Right cardiac atrium (tissue), 5 donors: ENCODE measurements at places on chromosomes 7 and 10. TPM values are rescaled to one million over a fixed set of nuclear protein-coding genes. Genes with fewer than 3 reads are reported as not detected.

Gene FIS1
- total RNA-seq = 245 TPM

Gene FFAR4
- 0.49 TPM for total RNA-seq

Gene CALML3
- not detected for total RNA-seq

Gene RGS10
- total RNA-seq = 7.5 TPM

Gene CDK1
- total RNA-seq = 3.9 TPM

Gene EPHA1
- total RNA-seq = not detected

Gene SLC26A4
- total RNA-seq = 0.32 TPM

Gene CALML5
- total RNA-seq = not detected

Gene OR6V1
- total RNA-seq = not detected

Gene ADCY1
- total RNA-seq = 4.8 TPM

Gene HOXA5
- not detected for total RNA-seq

Gene SYT15
- total RNA-seq = 3.3 TPM

Gene MYO3A
- not detected for total RNA-seq

Gene FAM25C
- not detected for total RNA-seq

Gene HILPDA
- total RNA-seq = 6.5 TPM

Gene ASB15
- total RNA-seq = 53.7 TPM

Gene MMD2
- total RNA-seq = not detected

Gene HYAL4
- total RNA-seq = 0.41 TPM

Gene PNLIP
- not detected for total RNA-seq

Gene CRHR2
- not detected for total RNA-seq

Gene OR2A5
- total RNA-seq = not detected

Gene VENTX
- 0.54 TPM for total RNA-seq

Gene ACTL6B
- total RNA-seq = not detected

Gene BRI3
- 198 TPM for total RNA-seq

Gene AOAH
- 4.4 TPM for total RNA-seq

Gene AS3MT
- total RNA-seq = 14.2 TPM

Gene GJD4
- not detected for total RNA-seq

Gene CDHR1
- 3.2 TPM for total RNA-seq

Gene CNNM1
- 0.29 TPM for total RNA-seq

Gene SPAM1
- total RNA-seq = not detected

Gene CFTR
- total RNA-seq = 0.15 TPM

Gene SPDYE2B
- total RNA-seq = not detected

Gene MYH16
- total RNA-seq = not detected

Gene STEAP2
- total RNA-seq = 29.9 TPM

Gene NDUFA5
- total RNA-seq = 313 TPM
